Renal pelvis (tissue), 12 donors: ENCODE measurements at places on chromosomes 12 and 14. TPM values are rescaled to one million over a fixed set of nuclear protein-coding genes. Genes with fewer than 3 reads are reported as not detected.

DNA sequence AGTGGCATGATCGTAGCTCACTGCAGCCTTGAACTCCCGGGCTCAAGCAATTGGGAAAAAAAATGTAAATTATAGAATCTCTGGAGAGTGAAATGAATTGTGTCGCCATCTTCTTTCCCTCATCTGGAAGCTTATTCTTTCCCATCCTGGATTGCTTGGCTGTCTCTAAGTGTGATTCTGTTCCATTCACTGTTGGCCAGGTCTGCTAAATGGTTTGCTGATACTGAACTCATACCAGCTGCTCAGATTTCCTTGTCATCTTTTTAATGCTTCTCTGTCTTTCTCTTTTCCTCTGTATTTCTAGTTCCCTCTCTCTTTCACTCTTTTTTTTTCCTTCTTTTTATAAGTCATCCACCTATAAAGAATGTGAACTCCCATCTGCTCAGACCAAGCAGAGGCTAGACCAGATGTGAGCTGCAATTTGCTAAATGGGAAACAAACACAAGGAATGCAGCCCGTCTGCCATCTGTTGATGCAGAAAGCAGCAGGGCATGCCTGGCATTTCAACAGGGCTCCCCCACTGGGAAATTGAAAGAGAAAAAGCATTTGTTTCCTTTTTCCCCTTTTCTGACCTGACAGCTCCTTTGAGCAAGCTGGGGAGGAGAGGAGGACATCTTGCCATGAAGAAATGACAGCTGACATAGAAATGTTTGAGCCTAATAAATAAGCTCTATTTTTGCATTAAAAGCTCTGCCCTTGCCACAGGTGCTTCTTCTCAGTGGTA, 1823.6 kb upstream of the FLRT2 start:
- DNase-seq, result no peak

GRCh38 chr12:70590549-70591226, 46.5 kb downstream of the PTPRB start:
- no peak for DNase-seq

- DNase-seq, result peak; percentile 28
These were observed 563 bp upstream of the STXBP6 start for GRCh38 chr14:25050269-25051150.

DNA sequence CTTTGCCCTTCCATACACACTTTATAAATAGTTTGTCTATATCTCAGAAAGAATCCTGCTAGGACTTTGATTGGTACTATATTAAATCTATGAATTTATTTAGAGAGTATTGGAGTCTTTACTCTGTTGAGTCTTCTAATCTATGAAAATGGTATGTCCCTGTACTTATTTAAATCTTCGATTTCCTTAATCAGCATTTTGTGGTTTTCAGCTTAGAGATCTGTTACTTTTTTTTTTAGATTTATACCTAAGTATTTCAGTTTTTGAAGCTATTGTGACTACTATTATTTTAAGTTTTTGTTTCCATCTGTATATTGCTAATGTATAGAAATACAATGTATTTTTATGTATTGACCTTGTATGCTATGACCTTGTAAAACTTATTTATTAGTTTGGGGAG, 13.4 kb upstream of the IFI27L2 start:
- no peak for DNase-seq

DNA sequence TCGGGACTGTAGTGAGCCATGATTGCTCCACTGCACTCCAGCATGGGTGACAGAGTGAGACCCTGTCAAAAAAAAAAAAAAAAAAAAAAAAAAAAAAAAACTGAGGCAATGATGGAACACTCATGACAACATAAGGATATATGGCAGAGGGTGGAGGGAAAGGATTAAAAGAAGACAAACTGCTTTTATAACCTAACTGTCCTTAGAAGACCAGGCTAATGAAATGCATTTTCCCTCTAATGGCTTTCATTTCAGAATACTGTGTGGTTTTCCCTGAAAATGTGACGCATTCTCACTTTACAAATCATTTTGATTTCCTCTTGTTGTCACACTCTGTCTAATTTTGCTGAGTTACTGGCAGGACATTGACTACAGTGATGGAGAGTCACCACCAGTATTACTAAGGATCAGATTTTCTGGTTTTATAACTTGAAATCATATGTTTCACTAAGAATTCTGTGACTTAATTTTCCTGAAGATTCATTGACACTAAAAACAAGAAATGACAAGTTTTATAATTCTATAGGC, 137.6 kb upstream of the SSTR1 start:
- DNase-seq, result no peak

DNA sequence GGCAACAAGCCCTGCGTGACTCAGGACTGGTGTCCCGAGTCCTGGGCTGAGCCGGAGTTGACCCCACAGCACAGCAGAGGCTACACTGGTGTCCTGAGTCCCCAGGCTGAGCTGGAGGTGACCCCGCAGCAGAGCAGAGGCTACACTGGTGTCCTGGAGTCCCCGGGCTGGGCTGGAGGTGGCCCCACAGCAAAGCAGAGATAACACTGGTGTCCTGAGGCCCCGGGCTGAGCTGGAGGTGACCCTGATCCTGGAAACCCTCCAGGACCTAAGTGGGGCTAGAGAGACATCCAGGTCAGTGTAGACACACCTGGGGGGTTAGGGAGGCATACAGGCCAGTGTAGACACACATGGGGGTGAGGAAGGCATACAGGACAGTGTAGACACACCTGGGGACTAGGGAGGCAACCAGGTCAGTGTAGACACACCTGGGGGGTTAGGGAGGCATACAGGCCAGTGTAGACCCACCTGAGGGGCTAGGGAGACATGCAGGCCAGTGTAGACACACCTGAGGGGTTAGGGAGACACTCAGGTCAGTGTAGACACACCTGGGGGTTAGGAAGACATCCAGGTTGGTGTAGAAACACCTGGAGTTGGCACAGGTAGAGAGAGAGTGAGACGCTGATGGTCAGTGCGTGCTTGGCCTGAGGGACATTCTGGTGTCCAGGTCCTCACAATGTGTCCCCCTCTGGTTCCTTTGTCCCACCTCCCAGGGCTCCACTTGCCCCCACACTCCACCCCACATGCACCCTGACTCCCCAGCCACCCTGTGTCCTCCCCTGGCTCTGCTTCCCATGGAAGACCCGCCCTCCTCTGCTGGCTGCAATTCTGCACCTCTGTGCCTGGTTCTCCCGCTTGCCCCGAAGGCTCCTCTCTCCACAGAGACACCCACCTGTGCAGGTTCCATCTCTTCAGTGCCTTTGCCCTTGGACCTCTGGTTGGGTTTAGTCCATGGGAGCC, 321.6 kb upstream of the SFSWAP start:
- no peak for DNase-seq

DNA sequence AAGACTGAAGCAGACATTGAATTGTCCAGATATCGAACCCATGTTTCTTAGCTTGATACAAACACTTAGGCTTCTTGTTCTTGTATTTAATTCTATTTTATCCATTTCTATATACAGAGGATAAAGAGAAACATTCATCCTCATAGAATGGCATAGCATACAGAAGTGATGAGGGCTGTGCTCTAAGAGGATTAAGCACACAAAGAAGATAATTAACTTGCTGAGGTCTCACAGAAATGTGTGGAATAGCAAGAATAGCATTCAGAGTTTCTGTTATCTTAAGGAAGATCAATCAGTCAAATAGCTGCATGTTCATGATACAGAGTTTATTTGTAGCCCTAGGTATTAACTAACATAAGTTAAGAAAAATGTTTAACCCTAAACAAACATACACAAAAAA, 27.3 kb upstream of the STRAP start:
- no peak for DNase-seq

GRCh38 chr14:76253111-76253510, 101.4 kb downstream of the GPATCH2L start:
- no peak for DNase-seq

DNA sequence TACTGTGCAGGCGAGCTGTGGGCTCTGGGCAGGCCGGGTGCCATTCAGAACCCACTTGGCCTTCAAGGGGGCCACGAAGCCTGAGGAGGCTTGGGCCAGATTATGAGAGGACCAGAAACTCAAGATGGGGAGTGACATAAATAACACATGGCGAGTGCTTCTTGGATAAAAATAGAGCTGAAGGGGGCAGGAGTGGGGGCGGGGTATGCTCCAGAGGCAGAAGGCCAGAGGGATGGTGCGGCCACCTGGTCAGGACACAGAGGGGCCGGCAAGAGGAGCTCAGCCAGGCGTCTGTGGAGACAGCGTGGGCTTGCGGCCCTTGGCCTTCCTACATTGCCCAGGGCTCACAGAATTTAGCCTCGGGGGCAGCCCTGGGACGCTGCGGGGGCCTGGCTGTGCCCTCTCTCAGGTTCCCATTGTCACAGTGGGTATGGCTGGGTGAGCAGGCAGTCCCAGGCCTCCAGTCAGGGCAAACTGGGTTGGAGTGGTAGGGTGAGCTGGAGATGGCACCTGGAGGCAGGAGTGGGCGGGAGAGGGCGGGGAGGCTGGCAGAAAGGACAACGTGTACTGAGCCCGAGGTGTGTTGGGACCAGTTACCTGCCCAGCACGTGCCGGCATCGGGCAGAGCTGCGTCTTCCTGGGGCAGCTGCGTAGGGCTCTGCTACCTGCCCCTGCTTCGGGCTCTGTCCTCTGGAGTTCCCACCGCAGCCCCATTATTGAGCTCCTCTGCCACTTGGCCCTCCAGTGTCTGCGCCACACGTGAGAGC, 7.4 kb upstream of the SLC25A29 start:
- DNase-seq, result no peak

GRCh38 chr12:124742678-124743077, 121.0 kb downstream of the SCARB1 start:
- no peak for DNase-seq

DNA sequence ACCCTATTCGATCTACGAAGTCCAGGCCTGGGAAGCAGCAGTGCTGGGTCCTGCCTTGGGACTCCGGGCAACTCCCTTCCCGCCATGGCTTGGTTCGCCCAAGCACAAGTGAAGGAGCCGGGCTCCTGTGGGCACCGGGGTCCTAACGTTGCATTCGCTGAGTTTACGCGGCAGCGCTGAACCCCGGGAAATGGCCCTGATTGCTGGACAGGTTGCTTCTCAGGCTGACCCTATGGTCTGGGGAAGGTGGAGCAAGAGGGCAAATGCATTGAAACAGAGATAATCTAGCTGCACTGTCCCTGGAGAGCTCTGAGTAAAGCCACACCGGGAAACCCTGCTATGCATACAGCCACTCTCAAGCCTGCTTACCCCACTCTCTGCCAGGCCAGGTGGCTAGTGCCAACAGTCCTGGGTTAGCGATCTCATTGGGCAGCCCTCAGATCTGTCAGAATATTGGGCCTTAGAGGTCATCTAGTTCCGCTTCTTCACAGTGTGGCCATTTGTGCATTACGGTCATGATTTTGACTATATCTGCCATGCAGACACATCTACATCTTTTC, 11.3 kb downstream of the SYNE3 start:
- no peak for DNase-seq

DNA sequence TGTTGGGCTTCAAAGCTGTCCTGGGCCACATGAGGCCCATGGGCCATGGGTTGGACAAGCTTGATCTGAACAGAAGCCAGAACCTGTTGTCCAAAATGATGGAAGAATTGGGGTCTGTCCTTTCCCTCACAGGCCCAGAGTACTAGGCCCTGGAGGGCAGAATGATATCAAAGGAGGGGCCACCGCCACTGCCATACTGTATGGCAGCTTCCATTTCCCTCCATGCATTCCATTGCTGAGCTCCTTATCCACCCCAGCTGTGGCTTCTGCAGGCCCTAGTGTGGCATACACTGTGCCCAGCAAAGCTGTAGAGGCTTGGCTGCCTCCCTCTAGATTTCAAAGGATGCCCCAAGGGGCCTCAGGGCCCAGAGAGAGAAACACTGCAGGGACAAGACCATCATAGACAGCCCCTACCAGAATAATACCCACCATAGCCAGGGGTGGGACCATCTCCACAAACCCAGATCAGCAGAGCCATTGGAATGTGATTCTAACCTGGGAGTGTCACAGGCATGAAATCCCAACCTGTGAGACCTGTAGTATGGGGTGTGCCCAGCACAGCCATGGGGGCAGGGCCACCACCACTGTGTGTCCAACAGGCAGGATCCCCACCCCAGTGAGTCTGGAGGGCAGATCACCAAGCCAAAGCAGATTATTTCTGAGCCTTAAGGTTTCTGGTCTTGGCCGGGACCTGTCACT, 61.4 kb upstream of the BEGAIN start:
- no peak for DNase-seq

- DNase-seq, result peak; percentile 52
These were observed 35.4 kb upstream of the TMEM179 start for GRCh38 chr14:104639885-104640548.

GRCh38 chr12:95200128-95200894, 17.0 kb downstream of the FGD6 start:
- DNase-seq, result no peak

DNA sequence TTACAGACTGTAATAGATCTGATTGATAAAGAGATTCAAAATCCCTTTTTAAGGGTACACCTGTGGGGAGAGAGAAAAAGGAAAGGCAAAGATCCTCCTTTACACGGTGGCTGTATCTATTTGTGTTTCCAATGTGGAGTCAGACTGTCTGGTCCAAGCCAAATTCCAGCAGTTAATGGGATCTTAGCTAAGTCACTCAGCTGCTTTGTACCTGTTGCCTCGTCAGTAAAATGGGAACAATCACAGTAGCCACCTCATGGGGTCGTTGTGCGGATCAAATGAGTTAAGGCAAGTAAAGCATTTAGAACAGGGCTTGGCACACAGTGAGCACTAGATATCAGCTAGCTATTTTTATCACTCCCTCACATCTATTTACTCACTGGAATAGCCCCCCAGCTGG, 46.9 kb downstream of the EFCAB11 start:
- no peak for DNase-seq

DNA sequence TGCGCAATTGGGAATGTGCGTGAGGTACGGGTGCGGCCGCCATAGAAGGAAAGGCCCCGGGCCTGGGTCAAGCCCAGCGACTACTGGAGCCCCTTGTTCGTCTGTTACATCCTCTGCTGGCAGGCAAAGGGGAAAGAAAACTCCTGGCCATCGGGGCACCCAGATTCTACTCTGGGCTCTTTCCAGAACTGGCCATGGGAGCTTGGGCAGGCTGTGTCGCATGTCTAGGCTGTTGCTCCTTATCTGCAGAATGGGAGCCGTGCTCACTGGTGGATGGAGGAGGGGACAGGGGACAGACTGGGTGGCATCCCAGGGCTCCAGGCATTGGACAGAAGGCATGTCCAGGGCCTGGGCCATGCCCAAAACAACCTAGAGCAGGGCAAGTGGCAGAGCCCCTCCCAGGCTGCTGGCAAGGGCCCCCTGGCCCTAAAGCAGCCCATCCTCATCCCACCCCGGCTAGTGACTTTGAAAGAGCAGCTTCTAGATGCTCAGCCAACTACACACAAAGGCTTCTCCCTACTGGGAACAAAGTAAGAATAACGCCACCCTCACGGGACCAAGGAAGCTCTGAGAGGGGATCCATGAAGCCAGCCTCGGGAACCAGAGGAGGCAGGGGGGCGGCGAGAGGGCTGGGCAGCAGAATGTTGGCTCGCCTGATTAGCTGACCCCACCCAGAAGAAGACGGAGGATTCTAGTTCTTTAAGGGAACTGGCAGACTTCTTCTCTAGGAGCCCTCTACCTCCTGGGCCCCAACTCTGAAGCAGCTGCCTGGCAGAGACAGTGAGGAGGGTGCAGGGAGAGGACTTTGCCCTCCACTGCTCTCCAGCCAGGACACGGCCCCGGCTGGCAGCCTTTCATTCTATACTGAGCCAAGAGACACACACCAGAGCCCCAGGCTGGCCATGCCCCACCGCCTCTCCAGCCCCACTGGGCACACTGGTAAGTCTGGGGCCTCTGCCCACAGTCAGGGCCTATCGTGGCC, 96.8 kb downstream of the SINHCAF start:
- DNase-seq, result no peak

The FAM186B gene
- 0.93 TPM for polyA plus RNA-seq

The MGST1 gene
- polyA plus RNA-seq, result 34.8 TPM

The CCDC184 gene
- 0.64 TPM for polyA plus RNA-seq

The ITGA7 gene
- polyA plus RNA-seq, result 43.3 TPM

The LRIG3 gene
- polyA plus RNA-seq, result 35.0 TPM

The METTL17 gene
- 106 TPM for polyA plus RNA-seq

The TNFRSF1A gene
- 90.2 TPM for polyA plus RNA-seq
